A549 treated with AZD2906 at 1 μM for 4 hours (cell line): ENCODE measurements at places on chromosomes 5 and 9. TPM values are rescaled to one million over a fixed set of nuclear protein-coding genes. Genes with fewer than 3 reads are reported as not detected.

CTSV gene
- total RNA-seq: 13.0 to 15.3 TPM (median 14.2 TPM) in 5 replicates

LHX3 gene
- 0.07 to 0.08 TPM (median 0.08 TPM) in 4 of 5 replicates, not detected in the other for total RNA-seq

GPR151 gene
- total RNA-seq: not detected in 5 replicates

COMMD10 gene
- total RNA-seq: 35.5 to 38.6 TPM (median 36.6 TPM) in 5 replicates

PCDHGC4 gene
- total RNA-seq: 0.02 to 0.07 TPM in 2 of 5 replicates, not detected in the others

PALM2AKAP2 gene
- total RNA-seq: 0.27 to 0.74 TPM (median 0.36 TPM) in 5 replicates

PDCD1LG2 gene
- 0.09 to 0.18 TPM (median 0.15 TPM) in 5 replicates for total RNA-seq

ATP6V1G1 gene
- total RNA-seq: 108 to 141 TPM (median 115 TPM) in 5 replicates

TEX48 gene
- not detected in 5 replicates for total RNA-seq
